Fibroblast of mammary gland (primary cell): ENCODE measurements at places on chromosomes 7 and 10.

DNA sequence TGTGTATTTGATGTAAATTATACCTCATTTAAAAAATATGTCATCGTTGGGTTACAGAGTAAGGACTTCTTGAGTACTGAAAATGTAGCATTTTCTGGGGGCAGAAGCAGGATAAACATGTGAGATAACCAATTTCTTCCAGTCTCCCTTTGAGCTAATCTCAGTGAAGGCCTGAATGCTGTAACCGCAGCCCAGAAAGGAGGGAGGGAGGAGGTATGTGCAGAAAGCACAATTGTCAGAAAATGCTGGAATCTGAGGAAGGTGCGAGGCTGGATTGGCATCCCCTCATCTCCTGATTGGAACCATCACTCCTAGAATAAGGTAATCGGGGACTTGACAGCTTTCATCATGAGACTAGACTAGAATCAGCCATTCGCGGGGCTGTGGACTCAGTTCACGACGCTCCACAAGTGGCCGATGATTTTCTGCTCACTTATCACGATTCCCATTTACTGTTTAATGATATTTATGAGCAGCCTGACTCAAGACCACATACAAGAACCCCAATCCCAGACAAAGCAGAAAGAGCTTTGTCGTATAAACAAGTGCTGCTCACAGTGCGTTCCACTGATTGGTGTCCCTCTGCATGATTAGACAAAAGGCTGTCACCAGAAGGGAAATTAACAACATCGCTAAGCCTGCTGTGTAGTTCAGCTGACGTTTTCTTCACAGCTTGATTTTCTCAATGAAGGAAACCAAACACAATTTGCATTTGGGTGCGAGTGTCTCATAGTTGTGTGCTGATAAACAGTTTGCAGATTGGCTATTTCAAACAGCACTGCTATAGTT lies 93.2 kb downstream of the SVIL start:
- DNase-seq = no peak

DNA sequence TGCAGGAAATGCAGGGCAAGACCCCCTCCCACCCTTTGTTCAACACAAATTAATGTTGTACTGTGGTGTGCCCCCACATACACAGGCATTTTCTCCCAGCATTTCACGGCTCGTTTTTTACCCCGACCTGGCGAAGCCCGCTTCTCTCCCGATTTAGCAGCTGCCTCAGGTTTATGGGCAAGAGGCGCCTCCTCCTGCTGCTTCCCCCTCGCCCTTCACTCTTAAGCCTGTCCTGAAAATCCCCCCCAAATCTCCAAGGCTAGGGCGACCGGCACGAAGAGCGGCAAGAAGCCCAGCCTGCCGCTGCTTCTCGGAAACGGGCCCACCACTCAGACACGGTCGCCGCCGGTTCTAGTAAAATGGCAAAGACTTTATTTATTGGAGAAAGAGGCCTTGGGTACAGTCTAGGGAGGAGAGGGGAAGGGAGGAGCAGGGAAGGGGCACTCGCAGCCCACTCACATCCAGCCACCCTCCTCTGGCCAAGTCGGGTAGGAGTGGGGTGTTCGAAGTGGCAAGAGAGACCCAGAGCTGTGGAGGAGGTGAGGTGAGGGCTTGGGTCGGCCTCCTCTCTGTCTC lies 3.3 kb downstream of the LBX1 start:
- DNase-seq = no peak

GRCh38 chr7:22066522-22066921 lies 120.8 kb upstream of the CDCA7L start:
- DNase-seq = no peak

- peak; percentile 72 for DNase-seq
Measured at GRCh38 chr10:91389636-91390512, 20.3 kb upstream of the HECTD2 start.
